ENCODE measurements at places on chromosomes 12 and 14.

DNA sequence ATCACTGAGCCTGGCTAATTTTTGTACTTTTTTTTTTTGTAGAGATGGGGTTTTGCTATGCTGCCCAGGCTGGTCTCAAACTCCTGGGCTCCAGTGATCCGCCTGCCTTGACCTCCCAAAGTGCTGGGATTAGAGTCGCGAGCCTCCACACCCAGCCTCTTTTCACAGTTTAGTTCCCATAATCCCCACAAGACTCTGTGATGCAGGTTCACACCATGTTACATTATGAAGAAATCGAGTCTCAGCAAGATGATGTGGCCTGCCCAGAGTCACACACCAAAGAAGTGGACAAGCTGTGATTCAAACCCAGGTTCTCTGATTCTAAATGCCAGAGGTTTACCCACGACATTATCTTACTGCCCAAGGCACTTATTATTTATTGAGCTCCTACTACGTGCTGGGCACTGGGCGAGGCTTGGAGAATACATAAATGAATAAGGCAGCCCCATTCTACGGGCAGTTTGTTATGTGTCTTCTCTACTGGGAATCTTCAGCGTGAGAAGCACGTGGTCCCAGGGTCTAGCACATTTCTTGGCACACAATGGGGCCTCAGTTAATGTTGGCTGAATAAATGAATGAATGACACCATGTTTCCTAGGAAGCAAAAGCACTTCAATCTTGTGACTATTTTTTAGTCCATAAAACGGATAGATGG lies 23.5 kb upstream of the OASL start:
- DNase-seq: no peak

- DNase-seq: no peak
Observed at GRCh38 chr12:27451036-27451825, 4.7 kb downstream of the SMCO2 start.

GRCh38 chr12:122834104-122834920 lies 945 bp upstream of the HIP1R start:
- peak; percentile 73 for DNase-seq

DNA sequence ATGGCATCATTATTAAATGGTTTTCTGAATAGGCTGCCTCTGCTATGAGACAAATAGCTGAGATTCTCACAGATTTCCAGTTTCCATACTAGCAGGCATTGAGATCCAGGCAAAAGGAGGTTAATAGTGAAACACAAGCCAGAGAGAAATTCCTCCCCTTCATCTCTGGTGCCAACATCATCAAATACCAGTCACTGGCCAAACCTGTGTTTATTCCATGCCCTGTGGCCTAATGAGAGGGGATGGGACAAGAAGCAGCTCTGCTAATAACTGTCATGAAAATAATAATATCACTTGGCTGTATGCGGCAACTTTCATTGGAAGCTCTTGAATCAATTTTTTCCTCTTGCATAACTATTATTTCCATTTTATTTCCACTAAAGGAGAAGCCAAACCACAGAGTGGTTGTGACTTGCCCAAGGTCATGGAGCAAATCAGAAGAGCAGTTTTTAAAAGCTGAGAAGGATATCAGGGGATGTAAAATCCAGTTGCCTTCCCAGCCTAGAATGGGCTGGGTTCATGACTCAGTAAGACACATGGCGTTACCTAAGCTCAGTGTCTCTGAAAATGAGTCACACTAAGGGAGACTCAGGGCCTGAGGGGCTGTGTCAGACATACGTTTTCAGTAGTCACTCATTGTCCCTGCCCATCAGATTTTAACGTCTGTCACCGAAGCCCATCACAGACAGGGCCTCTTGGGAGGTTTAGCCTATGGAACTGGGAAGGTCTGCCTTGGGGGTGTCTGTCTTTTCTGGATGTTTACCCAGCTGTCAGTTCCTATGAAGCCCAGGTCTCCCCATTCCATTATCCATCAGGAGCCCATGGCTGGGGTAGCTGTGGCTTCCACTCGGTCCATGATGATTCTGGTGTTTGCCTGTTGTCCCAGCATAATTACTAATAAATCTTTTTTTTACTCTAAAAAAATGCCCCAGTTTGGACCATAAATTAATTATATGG lies 208.8 kb upstream of the EEA1 start:
- DNase-seq: peak; percentile 50

- DNase-seq: peak; percentile 74
Observed at GRCh38 chr14:75711105-75711795, 50.2 kb downstream of the TTLL5 start.

- peak; percentile 92 for DNase-seq
Observed at GRCh38 chr12:2958432-2959191, 585 bp upstream of the TEAD4 start.

- DNase-seq: no peak
Observed at GRCh38 chr14:64217834-64218233, 76.3 kb downstream of the ESR2 start.

- DNase-seq: no peak
Observed at GRCh38 chr14:73789989-73790581, 61.5 kb upstream of the PTGR2 start.

- peak; percentile 93 for DNase-seq
Observed at GRCh38 chr14:96501740-96502620, at the start of gene PAPOLA. Gene PAPOLA (plus strand): TSS chr14:96502382. CDS start chr14:96502593, 211 bp downstream.

- DNase-seq: no peak
Observed at GRCh38 chr14:39766397-39767000, 334.3 kb upstream of the FBXO33 start.

- DNase-seq: peak; percentile 32
Observed at GRCh38 chr12:120115692-120116440, 687 bp downstream of the RAB35 start.

- peak; percentile 53 for DNase-seq
Observed at GRCh38 chr12:63294327-63294632, 143.3 kb upstream of the AVPR1A start.

GRCh38 chr12:27673101-27673718 lies 23.0 kb upstream of the REP15 start:
- no peak for DNase-seq

- no peak for DNase-seq
Observed at GRCh38 chr14:59532419-59532818, 44.2 kb downstream of the CCDC175 start.

All from HTR-8/SVneo (cell line).